ENCODE measurements at places on chromosomes 1 and 21.

GRCh38 chr1:41493117-41493536 is 8.6 kb upstream of the EDN2 start:
- no peak for DNase-seq

DNA sequence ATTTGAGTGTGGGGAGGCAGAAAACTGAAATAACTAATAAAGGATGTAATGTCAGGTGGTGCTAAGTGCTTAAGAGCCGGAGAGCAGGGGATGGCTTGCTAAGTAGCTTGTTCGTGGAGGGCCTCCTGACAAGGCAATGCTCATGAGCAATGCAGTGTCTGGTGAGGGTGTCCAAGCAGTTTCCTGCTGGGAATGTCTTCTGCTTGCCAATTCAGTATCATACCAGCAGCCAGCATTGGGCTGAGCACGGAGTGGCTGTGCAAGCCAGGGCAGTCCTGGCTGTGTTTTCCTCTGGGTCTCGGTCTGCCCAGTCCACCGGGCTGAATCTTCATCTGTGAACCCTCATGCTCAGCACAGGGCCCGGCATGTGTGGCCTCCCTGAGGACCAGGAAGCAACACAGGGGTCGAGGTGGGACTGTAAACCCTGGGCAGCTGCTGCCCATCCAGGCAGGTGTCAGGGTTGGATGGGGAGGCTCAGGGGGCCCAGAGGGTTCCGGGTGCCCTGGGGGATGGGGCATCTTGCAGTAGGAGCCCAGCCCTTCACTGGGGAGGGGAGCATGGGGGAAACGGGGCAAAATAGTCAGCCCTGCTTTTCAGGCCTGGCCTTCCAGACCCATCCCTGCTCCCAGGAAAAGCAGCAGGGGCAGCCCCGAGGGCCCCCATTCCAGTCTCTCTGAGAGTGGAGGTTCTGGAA is 27.5 kb downstream of the EDN2 start:
- DNase-seq: no peak

DNA sequence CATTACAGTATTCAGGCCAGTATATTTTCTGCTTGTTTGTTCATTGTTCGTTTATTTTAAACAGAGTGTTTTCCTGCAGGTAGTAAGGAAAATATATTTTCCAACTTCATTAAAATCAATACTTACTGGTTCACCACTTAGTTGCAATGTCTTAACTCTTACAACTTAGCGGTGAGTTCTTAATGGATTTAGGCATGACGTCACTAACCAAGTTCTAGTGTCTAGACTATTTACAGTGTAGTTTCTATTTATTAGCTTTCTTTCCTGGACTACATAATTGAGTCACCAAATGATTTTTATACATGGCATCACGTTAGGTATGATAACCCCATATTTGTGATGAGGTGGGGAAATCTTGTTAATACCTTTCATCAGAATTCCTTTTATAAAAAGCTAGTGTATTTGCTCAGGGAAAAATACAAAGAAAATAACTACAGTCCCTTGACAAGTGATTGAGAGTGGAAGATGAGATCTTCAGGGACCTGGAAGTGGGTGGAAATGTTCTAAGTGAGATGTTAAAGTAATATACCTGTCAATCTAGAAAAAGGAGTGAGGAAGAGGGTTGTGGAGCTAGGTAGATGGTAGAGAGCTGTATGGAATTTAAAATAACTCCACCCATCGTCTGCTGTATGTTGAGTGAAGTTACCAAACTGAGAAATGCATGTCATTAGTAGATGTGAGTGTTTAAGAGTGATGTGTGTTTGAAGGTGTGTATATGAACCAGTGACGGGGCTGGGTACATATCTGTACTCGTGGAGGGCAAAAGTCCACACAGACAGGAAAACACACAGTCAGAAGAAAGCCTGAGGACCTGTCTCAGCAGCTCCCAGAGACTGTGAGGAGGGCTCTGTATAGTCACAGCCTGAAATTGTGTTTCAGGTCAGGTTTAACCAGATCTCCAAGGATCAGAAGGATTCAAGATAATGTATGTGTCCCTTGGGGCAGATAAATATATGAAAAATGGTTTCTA is 197.6 kb upstream of the ADAMTS5 start:
- no peak for DNase-seq

DNA sequence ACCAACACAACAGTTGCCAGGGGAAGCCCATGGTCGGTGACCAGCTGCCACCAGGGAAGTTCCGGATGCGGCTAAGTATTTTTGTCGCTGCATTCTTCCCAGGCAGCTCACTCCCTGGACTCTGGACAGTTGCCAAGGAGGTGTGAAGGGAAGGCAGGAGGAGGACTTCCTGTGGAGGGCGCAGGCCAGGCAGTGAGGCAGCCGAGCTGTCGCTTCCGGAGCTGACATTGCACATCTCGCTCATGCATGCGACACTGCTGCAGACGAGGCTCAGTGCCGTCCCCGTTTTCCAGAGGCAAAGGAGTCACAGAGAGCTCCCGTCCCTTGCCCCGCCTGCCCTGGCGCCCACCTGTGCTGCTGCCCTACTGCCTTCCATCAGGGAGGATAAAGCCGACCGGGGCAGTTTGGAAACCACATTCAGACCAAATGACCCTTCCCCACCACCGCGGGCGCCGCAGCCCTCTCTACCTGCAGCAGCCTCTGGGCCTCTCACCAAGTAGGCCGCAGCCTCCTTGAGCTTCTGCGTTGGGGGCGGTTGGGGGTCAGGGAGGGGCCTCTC is 81.4 kb downstream of the NENF start:
- DNase-seq: no peak

GRCh38 chr1:90831910-90832309 is 114.8 kb upstream of the BARHL2 start:
- no peak for DNase-seq

GRCh38 chr1:168664069-168664834 is 64.8 kb downstream of the DPT start:
- no peak for DNase-seq

- DNase-seq: no peak
Measured at GRCh38 chr1:113244112-113244820, 146.0 kb upstream of the MAGI3 start.

GRCh38 chr1:30249446-30250337 is 473.7 kb downstream of the MATN1 start:
- no peak for DNase-seq

DNA sequence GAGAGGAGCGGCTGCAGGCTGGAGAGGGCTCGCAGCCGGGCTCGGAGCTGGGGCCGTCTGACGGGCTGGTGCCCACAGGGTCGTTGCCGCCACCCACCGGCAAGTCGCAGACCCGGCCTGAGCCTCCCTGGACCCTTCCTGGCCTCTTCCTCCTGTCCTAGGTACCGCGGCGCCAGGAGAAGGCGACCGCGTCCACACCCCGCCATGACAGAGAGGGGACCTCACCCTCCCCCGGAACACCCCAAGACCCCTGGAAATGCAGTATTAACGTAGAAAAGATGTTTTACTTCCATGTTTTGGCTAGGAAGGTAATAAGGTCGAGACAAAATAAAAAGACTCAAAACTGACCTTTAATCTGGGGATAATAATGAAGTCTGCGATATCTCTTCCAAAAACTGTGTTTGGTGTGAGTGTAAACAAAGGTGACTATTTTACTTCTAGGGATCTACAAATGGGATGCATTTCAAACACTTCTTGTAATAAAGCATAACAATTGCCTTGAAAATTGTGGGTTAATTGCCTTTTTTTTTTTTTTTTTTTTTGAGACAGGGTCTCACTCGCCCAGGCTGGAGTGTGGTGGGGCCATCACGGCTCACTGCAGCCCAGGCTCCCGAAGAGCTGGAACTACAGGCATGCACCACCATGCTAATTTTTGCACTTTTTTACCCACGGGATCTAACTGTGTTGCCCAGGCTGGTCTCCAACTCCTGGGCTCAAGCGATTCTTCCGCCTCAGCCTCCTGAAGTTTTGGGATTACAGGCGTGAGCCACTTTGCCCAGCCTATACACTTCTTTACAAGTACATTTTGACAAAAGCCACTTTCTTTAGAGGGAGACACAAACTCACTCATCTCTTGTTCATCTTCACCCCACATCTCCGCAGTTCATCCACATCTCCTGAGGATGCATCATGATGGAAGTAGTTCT is 838 bp upstream of the RSRP1 start:
- no peak for DNase-seq

DNA sequence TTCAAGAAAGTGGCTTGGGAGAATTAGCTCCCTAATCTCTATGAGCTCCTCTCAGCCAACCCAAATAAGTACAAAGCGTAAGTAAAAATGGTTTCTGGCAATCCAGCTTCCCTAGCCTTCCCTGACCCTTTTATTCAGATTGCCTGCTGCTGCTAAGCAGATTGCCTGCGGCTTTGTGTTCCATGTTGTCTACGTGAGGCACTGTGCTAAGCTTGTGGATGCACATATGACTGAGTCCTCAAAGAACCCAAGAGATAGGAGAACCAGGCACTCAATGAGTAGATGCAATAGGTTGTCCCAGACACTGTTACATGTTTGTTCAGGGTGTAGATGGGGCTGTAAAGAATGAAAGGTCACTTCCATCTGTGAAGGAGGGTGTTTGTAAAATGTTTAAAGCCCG is 6.3 kb upstream of the OSBPL9 start:
- DNase-seq: no peak

DNA sequence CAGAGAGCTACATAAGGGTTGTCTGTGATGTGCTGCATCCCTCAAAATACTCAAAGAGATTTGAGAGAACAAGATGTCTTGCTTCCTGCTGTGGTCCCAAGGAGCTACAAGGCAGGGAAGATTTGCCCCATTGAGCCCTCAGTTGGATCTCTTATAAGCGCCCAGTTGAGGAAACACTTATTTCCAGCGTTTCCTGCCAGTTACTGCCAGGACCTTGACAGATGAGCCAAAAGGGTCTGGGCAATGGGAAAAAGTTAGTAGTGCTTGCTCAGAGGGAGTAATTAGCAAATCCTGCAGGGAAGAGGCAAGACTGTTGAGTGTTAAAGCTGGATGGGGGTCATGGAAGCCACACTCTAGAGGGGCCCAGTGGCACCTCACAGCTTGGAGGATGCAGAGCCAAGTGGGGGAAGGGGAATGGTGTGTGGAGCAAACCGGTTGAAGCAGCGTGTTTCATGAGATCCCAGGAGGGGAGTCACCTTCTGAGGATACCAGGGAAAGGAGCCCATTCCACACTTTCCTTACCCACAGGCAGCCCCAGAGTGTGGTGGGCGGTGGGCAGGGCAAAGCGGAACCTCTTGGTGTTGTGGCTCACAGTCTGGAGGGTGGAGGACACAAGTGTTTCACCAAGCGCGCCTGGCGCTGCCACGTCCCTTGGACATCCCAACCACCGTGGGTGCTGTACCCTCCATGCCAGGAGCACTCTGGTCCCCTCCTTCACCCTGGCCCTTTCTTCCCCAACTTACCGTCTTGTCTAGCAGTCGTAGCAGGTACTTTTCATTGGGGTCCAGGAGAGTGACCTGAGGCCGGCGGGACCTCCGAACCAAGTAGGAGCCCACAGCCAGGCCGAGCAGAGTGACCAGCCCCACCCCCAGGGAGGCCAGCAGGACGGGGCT is 805 bp downstream of the CYB5R1 start:
- DNase-seq: no peak

DNA sequence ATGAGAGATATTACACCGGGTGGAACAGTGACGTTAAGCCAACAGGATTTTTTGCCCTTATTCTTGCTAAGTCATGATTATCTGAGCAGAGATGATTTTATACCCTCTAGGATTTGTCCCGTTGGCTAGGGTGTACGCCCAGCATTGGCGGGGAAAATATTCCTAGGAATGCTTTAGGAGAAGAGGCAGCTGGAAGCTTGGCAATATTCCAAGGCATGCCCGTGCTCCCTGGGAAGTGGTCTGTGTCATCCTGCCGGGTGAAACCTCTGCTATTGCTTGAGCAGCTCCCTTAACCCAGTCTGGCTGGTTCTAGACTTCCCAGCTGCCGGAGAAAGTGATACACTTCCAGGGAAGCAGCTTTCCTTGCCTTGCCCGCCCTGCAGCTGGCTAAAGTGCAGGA is 16.2 kb downstream of the CHRNB2 start:
- DNase-seq: no peak

DNA sequence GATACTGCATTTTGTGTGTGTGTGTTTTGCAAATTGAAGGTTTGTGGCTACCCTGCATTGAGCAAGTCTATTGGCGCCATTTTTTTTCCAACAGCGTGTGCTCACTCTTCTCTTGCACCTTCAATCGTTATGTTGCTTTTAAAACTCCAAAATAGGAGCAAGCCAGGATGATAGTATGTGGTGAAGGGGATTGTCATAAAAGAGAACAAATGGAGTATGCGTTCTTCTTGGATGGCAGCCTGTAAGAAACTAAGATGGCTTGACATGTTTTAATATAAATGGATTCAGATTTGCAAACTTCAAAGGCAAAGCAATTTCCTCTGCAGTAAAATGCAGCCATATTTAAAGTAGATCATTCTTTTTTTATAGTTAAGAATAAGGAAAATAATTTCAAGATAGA is 43.2 kb upstream of the KCNK1 start:
- no peak for DNase-seq

DNA sequence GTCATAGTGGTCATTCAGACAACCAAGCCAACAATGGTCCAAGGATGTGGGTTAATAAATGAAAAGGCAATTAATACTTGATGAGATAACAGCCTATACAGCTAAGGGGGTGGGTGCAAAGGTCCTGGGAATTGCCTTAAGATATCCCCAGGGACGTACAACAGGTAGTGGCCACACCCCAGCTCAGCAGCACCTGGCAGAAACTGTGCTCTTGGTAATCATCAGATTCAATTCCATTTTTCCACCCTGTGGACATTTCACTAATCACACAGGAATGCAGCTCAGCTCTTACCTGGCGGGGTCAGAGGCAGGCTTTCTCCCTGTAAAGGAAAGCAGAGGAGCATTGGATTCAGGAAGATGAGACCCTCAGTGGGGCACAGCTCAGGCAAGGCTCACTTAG is 32.9 kb downstream of the FCRL5 start:
- DNase-seq: no peak

- DNase-seq: no peak
Measured at GRCh38 chr1:59452559-59452958, 155.7 kb downstream of the FGGY start.

DNA sequence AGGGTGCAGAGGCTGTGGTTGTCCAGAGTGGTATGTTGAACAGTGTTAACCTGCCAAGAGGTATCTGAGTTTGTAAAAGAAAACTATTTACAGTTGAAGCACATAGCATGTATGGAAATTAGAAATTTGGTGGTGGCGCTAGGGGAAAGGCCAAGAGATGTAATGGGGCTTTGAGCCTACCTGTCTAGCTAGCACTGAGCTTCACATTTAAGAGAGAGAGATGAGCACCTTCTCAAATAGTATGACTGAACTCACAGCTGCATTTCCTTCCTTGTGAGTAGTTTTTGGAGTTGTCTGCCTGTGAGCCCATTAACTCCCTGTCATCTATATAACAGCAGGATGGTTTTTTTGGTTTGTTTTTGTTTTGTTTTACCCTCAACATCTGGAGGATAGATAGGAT is 4.0 kb downstream of the CLIC4 start:
- DNase-seq: no peak

DNA sequence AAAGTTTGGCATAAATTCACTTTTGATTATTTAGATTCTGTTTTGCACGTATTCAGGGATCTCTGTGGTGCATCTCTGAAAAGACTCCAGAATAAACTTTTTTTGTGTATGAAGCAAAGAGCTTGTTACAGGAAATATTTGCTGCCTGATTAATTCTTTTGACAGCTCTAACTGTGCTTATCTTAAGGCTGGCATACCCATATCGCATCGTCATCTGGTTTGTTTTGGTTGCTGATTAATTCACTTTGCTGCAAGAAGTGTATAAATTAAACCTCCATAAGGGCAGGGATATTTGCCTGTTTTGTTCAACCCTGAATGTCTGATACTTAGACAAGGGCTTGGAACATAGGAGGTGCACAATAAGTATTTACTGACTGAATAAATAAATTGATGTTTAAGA is 17.5 kb upstream of the DUSP10 start:
- no peak for DNase-seq

GRCh38 chr1:81391125-81391828 is 409.5 kb upstream of the ADGRL2 start:
- no peak for DNase-seq

Data from stimulated activated CD4-positive, alpha-beta T cell treated with anti-CD3 and anti-CD28 coated beads, Interleukin-15, amount 100 ng/mL, for 48 hours (primary cell).